ENCODE measurements at places on chromosomes 5 and 9.

- no peak for DNase-seq
Measured at GRCh38 chr9:107142896-107143603, 140.0 kb upstream of the RAD23B start.

DNA sequence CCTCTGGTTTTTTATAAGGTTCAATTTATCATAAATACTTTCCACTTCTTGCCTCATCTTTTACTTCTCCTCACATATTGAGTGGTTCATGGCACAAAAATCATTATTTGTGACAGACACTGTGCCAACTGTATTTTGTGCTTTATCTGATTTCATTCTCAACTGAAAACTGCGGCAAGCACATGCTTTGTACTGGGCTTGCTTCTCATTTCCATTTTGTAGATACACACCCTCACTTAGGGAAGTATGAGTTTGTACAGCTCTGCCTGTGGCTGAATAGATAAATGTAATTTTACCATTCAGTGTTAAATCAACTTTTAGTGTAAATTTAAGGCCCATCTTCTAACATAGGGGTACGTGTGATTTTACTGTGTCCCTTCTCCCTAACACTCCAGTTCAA lies 83.6 kb downstream of the ANXA2R start:
- no peak for DNase-seq

GRCh38 chr9:117095081-117095480 lies 319.8 kb downstream of the ASTN2 start:
- DNase-seq: no peak

DNA sequence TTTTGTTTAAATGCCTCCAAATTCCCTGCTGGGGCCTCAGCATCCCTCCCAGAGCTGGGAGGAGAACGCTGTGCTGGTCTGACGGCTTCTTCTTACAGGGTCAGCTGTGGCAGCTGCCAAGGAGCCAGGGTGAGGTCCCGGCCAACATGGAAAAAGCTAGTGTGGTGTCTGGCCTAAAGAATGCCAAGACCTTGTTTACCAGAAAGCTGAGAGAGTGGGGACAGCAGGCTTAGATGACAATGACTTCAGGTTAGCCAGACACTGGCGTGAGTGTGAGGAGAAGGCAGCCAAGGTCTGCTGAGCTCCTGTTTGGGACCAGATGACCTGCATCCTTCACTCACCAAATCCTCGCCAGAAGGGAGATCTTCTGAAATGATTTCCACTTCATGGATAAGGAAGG lies 112.5 kb downstream of the CRB2 start:
- DNase-seq: no peak

- no peak for DNase-seq
Measured at GRCh38 chr5:72662305-72662704, 154.2 kb upstream of the TNPO1 start.

DNA sequence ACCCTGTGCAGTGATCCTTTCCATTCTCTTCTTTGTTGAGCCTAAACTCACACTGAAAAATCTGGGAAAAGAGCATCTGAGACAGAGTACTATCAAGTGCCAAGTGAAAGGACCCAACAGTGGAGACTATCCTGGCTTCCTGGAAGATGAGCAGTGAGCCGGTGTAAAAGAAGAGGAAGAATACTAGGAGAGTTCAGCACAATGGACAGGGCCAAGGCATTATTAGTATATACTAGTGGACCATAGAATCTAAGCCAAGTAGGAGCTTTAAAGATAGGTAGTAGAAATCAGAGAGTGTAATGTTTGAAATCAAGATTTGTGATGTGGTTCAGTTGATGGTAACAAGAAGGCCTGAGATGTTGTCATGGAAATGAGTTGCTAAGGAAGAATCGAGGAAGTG lies 140.8 kb downstream of the CAMK4 start:
- DNase-seq: no peak

DNA sequence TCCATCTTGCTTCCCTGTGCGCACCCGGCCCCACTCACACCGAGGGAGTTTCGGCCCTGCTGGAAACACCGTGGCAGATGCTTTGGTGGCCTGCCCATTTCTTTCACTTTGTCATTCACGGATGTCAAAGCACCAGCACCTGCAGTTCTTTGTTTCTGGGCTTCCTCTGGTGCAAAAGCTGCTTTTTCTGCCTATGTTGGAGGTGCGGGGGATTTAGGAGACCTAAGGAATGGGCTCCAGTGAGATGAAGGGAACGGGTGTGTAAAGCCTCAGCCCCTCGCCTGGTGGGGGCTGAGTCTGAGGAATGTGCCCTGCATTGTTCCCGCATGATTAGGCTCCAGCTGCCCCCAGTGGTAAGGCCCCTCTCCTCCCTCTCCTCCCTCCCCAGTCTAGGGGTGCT lies 62.3 kb downstream of the THBS4 start:
- no peak for DNase-seq

GRCh38 chr9:95128177-95128524 lies 189.4 kb downstream of the FANCC start:
- no peak for DNase-seq

DNA sequence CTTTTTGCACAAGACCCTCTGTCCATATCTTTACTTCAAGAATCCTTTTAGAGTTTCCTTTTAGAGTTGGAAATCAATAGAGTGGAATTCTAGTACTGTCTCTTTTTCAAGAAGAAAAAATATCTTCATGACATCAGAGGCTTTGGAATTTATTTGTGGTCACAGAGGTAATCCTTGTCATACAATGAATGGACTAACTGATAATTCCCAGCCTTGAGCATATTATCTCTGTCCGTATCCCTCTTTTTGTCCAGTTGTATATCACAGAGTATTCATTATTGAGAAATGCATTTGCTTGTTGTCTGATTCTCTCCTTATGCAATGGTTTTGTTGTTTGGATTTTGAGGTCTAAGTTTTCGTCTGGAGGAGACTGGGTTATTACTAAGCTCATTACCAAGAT lies 82.0 kb upstream of the HAPLN1 start:
- no peak for DNase-seq

DNA sequence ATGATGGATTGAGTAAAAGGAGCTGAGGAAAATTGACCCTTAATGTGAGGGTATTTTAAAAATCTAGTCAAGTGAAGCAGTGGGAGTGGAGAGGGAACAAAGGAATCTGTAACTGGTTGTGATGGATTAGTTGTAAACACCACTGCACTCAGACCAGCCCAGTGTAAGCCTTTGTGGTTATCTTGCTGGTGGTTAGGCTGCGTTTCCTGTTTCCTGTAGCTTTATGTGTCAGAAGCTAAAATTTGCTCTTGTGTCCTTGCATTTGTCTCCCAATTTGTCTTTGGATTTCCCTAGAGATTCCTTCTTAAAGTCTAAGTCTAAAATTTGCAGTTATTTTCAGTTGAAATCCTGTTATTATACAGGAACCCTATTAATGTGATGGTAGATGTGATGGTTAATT lies 6.3 kb downstream of the IFNA21 start:
- DNase-seq: no peak

GRCh38 chr5:95533761-95534160 lies 21.0 kb downstream of the SKIC3 start:
- DNase-seq: no peak

DNA sequence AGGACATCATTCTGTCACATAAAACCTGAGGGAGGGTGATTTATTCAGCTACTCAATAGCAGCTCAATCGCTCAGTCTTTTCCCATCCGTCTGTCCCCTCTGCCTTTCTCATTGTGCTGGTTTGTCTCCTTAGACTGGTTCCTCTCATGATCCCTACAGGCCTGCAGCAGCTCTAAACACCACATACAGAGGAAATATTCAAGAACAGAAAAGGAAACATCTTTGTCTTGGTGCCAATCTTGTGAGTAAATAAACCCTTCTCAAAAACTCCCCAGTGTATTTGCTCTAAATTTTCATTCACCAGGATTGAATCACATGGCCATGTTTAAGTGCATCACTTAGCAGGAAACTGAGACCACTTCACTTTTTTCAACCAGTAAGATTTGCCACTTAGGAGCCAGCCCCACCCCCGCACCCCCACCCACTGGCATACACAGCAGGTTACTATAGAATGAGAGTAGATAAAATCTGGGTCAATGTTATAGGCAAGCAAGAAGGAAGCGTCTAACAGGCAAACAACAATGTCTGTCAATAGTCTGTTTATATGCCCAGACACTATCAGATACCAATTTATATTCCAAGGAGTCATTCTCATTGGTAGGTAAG lies 895.5 kb upstream of the DMAC1 start:
- DNase-seq: no peak

DNA sequence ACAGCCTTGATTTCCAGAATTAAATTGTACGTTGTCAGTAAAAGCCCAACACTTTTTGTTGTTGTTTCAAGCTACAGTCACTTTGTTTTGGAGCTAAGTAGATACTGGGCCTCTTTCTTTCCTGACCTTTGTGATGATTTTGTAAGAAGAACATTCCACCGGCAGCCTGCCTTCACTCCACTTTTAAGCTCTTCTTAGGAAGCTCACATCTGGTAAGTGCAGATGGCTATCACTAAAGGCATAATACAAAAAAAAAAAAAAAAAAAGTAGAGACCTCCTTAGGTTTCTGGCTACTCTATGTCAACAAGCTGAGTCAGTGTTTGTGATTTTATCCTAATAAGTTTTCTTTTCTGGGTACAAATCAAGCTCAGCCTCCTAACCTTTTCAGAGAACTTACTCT lies 1922.1 kb upstream of the WWC1 start:
- DNase-seq: no peak

DNA sequence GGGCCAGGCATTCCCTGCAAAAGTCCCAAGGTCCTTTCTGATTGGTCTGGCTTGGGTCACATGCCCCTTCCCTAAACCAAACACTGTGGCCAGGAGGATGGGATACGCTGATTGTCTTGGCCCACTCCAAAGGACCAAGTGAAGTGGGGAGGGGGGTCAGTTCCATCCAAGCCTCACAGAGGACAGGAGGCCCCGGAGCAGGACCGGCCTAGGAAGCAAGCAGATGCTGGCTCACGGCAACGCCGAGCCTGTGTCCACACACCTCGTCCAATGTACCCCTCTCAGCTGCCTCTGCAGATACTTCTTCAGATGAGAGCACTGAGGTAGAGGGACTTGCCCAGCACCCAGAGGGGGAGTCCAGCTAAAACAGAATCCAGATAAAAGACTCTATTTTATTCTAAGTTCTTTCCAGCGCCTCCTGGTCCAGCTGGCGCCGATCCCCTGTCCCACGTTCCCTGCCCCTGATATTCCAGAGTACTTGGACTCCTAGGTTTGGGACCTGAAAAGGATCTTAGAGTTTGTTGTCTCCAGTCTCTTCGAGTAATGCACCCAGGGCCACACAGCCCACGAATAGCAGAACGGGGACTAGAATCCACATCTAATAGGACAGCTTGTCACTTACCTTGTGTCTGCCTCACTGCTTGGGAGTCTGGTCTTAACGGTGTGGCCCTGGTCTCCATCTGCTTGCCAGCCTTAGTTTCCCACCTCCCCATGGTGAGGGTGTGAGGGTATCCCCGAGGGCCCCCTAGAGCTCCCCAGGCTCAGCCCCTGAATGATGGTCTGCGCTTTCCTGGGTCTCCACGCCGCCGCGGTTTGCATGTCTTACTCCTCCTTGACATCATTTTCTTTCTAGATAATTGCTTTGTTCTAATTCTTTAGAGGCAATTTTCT lies 72.4 kb upstream of the UNC5A start:
- no peak for DNase-seq

DNA sequence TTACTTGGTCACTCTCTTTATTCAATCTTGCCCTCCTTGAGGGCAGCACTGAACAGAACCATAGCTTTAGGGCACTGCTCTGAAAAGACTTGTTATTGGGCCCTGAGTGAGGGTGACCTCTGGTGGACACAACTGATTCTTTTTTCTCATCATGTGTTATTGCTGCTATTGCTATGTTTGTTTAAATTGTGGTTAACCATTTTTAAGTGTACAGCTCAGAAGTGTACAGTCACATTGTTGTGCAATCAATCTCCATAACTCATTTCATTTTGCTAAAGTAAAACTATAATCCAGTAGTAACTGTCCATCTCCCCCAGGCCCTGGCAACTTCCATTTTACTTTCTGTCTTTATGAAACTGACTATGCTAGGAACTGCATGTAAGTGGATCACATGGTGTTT lies 351.1 kb upstream of the RIOK2 start:
- peak; percentile 67 for DNase-seq

- no peak for DNase-seq
Measured at GRCh38 chr9:3299872-3300271, 225.9 kb downstream of the RFX3 start.

DNA sequence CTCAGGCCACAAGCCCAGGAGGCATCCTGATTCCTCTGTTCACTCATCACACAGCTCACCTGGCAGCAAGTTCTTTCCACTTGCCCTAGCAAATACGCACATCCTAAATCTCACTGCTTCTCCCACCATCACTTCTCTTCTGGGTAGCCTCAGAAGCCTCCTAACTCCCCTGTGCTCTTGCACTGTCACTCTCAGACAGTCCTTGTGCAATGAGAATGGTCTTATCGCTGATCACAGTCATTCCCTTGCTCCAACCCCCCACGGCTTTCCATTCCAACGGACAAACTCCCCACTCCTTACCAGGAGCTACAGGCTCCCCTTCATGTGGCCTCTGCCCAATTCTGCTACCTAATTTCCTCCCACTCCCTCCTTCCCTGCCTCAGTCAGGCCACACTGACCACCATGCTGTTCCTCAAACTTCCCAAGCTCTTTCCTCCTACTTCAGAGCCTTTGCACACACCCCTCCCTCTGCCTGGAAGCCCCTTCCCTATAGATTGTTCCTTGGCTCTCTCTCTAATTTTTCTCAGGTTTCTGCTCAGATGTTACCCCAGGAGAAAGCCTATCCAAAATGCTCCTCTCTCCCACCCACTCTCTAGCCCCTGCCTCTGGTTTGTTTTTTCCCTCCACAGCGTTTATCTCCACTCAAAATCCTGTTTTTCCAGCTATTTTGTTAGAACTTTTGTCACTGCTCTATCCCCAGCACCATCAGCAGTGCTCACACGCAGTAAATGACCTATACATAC lies 34.1 kb upstream of the TNFAIP8 start:
- DNase-seq: no peak

DNA sequence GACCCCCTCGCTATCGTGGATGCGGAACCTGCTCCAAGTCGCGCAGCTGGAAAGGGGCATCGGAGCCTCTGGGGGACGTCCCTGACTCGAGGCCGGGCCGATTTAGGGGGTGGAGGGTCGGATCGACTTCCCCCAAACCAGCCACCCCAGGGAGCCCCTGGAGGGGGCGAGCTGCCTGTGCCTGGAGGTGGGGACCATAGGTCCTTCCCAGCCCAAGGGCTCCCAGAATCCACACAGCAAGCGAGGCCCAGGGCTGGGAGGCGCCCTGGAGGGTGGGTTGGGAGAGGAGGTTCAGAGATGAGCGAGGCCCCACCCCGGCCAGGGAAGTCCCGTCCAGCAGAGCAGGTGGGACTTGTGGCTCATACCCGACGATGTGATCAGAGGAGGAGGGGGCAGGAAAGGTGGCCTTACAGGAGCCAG lies 147.6 kb downstream of the GAPVD1 start:
- DNase-seq: no peak

DNA sequence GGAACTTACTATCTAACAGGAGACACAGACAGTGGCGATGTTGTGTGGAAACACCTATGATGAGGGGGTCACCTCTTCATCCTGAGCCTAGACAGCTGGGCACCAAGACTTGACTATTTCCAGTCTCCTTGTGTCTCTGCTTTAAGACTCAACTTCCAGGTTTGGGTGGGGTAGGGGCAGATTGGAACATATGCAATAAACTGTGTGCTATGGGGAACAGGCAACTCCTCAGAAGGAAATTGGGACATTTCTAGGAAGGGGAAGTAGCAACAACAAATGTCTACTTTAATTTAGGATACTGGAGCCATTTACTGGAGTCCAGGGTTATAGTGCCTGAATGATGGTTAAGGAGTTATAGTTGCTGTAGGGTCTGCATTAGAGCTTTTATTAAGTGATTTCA lies 57.3 kb downstream of the FGF18 start:
- DNase-seq: no peak

Data from GM04503 (cell line).